ENCODE measurements at places on chromosomes 13 and 19.

DNA sequence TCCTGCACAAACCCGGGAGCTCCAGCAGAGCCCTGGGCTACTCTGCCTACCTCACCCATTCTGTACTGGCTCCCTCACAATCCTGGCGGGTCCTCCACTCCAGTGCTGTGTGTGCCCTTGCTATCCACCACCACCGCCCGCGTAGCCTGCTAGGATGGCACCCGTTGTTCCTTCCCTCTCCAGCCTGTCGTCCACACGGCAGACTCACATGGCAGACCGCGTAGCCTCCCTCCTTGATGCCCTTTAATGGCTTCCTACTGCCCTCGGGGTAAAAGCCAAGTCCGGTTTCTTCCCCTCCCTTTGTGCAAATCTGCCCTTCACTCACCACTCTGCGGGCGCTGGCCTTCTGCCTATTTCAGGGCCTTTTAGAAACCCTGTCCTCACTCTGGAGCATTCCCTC, 106.6 kb downstream of the RAB20 start:
- DNase-seq: no peak

DNA sequence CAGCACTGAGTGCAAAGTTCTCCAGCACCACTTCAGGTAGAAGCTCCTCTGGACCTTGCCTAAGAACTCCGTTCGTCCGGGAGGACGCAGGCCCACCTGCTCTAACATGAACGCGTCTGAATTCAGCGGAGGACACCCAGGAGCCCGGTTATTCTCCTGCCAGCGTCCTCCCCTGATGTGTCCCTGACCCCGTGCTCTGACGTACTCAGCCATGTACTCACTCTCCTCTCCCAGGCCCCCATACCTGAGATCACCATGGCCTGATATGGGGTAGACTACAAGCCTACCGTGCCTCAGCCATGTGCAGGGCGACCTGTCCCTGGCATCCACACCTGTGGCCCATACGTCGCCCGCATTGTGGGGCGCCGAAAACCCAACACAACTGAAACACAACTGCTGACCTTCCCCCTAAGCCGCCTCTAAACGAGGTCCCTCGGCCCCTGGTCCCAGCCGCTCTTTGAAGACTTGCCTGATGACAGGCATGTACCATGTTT, 744 bp upstream of the ZNF584 start:
- DNase-seq: no peak

GRCh38 chr19:41795031-41795461, 1.3 kb upstream of the CEACAM3 start:
- DNase-seq: no peak

GRCh38 chr13:110578363-110578762, 16.8 kb upstream of the RAB20 start:
- no peak for DNase-seq

DNA sequence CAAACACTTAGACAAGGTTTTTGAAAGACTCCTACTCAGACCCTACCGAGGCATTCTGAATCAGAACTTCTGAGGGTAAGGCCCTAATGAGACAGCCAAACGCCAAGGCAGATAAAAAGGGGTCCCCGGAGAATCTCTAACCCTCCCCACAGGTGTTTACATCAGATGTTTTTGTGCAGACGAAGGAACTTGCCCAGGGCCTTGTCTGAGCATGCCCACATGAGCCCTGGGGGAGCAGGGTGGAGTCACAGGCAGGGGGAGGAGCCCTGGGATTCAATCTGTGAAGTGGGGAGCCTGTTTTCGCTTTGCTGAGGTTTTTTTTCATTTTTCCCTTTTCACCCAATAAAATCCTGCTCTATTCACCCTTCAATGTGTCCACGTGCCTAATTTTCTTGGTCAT, 61.6 kb upstream of the MED4 start:
- peak; percentile 70 for DNase-seq

GRCh38 chr19:10259162-10259905, 7.3 kb downstream of the MRPL4 start:
- DNase-seq: peak; percentile 79

- no peak for DNase-seq
Observed at GRCh38 chr13:110912651-110913051, 2.2 kb downstream of the ANKRD10 start.

- no peak for DNase-seq
Observed at GRCh38 chr13:100644371-100644770, 30.2 kb downstream of the TMTC4 start.

DNA sequence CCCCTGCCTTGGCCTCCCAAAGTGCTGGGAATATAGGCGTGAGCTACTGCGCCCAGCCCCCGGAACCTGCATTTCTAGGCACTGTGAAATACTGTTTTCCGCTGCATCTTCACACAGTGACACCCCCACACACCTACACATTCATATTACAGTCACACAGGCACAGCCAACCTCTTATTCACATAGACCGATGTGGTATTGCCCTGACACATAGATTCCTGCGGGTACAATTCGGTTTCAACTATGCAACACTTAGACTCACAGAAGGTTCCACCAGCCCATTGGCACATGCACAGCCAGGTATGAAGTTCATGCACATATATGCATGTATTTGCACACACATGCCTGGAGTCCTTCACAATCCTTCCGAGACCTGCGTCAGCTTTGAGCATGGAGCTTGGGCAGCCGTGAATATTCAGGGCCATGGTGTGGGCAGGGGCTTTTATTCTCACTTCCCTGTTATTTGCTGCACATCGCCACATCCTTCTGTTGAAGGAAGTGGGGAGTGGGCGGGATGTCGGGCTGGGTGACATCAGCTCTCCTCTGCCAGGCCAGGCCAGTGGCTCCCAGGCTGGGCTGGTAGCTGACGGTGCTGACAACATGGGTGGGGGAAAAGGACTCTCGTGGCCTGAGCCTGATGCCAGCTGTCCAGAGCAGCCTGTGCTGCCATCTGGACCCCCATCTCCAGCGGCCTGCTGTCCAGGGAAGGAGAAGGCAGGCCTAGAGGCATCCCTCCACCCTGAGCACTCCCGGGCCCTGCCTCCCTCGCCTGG, 5.4 kb upstream of the CDC37 start:
- DNase-seq: no peak

DNA sequence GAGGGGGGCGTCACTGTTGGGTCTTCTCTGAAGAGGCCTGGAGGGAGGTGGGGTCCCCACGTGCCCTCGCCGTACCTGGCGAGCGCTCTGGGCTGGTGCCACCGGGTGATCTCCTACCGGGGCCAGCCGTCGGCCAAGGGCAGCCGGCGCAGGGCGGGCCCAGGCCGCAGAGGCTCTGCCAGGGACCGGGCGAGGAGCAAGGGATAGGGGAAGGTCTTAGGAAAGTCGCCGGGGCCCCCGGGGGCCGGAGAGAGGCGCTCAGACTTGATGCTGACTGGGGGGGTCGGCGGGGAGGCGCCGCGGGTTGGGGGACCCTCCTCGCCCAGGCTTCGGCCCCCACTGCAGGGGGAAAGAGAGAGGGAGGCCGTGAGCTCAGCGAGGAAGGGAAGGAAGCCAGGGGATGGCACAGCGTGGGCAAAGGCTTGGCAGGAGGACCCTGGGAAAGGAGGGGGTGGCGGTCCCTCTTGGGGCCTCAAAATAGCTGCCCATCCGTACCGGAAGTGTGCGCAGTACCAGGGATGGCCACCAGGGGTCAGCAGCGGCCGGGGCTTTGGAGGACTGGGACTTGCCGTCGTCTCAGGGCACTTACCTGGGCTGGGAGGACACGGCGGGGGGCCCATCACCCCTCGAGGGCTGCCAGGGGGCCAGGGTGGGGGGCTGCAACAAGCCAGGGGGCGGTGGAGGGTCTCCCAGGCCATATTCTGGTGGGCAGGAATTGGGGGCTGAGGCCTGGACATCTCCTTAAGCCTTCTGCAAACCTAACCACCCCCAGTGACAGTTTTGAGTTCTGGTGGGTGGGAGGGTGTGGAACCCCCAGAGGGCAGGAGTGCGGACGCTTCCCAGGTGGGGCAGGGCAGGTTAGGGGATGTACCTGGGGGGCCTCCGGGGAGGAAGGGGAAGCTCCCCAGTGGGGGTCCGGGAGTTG, 7.7 kb upstream of the TMEM161A start:
- peak; percentile 78 for DNase-seq

GRCh38 chr13:48631441-48631840, 22.3 kb upstream of the CYSLTR2 start:
- DNase-seq: no peak

DNA sequence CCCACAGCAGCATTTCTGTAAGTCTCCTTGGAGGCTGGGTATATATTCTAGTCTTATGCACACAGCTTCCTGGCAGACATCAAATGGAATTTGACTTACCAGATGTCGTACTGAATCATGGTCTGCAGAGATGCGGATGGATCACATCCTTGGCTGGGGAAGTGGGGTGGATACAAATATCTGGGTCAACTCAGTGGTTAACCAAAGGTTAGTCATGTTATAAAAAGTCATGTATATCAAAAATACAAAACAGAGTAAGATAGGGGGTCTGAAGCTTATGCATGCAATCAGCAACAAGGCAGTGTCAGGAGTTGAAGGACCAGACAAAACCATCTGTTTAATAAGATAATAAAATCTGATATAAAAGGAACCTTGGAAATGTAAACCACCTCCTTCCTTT, 61.9 kb downstream of the WASF3 start:
- no peak for DNase-seq

All from activated T-helper 1 cell treated with anti-CD3 and anti-CD28 coated beads, Interleukin-2, amount 50 U/mL, for 16 hours (primary cell).